HS-27A (cell line): ENCODE measurements at places on chromosomes 16 and 17.

DNA sequence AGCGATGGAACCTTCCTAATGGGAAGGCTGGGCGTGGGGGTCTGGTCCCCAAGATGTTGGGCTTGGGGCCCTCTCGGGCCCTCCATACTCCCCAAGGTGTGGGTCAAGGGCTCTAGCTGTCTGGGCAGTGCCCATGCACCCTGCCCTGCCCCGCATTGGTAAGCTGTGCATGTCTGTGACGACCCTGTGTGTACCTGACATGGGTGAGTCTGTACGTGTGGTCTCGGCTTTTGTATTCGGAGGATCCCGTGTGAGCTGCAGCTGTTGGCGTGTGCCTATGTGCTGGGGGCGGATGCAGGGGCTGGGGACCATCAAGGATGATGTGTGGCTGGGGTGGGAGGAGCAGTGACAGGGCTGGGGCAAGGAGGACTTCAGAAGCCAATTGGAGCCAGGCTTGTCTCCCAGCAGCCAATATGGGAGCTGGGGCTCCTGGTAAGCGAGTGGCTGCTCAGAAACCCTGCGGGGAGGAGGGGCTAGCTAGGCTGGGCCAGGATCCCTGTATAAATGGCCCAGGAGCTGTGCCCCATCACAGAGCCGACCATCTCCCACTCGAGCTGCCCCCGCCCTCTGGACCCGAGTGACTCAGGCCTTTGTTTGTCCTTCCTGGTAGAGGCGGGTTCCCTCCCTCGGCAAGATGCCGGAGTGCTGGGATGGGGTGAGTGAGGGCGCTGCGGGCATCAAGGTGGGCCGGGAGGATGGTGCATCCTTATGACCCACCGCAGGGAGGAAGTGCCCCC lies at the start of gene NDRG4:
Gene NDRG4, plus strand, starts transcription at position 529 of the 737 bp plus-strand sequence. Its CDS starts 106 bp downstream, at position 635.
- DNase-seq = no peak

- DNase-seq = no peak
These were observed 190.3 kb downstream of the RBFOX3 start for GRCh38 chr17:79420318-79421243.

DNA sequence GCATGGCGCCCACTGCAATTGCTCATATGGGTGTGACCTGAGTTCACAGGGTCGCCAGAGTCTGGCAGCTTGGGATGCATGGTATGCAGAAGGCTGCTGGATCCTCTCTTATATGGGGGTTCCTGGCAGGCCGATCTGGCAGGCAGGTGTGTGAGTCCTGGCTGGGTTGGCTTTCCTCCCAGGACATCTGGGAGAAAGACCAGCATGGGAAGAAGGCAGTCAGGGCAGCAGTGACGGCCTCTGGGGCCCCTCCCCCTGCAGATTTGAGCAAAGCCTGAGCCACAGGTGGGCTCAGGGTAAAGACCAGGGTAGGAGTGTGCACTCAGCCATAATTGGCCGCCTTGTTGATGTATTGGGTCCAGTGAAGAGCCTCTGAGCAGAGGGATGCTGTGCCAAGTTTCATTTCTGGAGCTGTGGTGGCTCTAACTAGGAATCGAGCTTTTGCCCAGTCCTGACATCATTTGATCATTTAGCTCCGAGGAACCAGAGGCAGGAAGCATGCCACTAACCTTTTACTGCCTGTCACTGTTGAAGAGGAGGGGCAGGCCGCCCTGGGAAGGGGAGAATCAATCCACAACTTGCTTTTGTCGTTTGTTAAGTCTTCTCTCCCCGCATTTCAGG lies 174.3 kb downstream of the CCDC182 start:
- no peak for DNase-seq

GRCh38 chr17:41184480-41184961 lies at the start of gene KRTAP4-1:
Gene KRTAP4-1 (minus strand): TSS chr17:41184911. CDS start chr17:41184854, 57 bp downstream.
- DNase-seq = no peak

DNA sequence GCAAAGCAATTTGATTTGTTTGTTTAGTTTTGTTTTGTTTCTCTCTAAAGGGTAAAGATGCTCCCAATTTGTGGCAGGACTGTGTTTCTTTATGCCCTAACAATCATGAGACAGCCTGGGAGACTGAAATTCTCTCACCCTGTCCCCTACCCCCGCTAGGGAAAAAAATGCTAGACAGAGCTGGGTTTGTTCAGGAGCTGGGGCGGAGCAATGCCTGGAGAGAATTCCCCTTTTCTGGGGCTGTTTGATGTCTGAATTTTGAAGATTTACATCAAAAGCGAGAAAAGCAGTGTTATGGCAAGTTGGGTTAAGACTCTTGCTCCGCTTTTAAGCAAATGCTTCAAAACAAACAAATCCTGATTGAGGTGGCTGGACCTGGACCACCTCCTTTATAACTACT lies 8.4 kb downstream of the MAF start:
- DNase-seq = no peak
